Activated T-cell treated with anti-CD3 and anti-CD28 coated beads for 24 hours (primary cell): ENCODE measurements at places on chromosomes 12 and 14.

GRCh38 chr12:22529281-22530060, 14.9 kb downstream of the C2CD5 start:
- no peak for DNase-seq

GRCh38 chr12:90514325-90514724, 440.7 kb downstream of the CCER1 start:
- DNase-seq, result no peak

DNA sequence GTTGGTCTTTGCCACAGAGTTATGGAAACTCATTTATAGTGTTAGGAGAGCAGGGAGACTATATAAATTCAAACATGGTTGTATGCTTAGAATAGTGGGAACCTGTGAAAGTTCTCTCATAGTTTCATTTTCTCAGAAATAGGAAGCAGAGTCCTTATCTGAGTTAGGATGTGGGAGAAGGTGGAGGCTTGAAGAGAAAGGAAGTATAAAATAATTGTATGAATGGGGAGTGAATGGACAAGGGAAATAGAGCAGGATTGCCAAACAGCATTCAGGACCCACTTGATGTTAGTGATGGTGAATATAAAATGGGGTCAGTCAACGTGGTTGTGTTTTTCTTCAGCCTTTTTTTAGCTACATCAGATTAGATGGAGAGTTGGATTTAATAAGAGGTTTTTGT, 34.0 kb upstream of the TPH2 start:
- DNase-seq, result no peak

- no peak for DNase-seq
Observed at GRCh38 chr12:46497739-46498138, 125.2 kb upstream of the SLC38A2 start.

GRCh38 chr14:92534932-92535643, 21.5 kb downstream of the RIN3 start:
- DNase-seq, result no peak

DNA sequence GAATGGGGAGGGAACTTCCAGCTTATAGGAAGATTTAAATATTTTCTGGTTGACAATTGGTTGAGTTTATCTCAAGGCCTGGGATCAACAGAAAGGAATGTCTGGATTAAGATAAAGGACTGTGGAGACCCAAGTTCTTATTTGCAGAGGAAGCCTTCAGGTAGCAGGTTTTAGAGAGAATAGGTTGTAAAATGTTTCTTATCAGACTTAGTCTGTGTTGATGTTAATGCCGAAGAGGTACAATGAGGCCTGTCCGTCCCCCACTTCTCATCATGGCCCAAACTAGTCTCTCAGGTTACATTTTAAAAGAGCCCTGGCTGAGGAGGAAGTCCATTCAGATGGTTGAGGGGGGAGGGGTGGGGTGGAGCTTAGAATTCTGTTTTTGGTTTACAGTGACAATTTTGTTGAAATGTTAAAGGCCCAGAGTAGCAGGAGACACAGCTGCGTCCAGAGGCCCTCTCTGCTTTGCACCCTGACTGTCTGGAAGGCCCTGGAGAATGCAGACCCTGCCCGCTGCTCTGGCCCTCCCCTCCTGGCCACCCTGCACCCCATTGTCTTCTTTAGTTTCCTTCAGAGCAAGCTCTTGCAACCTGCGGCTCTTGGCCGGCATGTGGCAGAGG, 672.5 kb upstream of the TMEM132C start:
- DNase-seq, result no peak

- DNase-seq, result no peak
Observed at GRCh38 chr12:29711381-29711780, 72.4 kb downstream of the TMTC1 start.

DNA sequence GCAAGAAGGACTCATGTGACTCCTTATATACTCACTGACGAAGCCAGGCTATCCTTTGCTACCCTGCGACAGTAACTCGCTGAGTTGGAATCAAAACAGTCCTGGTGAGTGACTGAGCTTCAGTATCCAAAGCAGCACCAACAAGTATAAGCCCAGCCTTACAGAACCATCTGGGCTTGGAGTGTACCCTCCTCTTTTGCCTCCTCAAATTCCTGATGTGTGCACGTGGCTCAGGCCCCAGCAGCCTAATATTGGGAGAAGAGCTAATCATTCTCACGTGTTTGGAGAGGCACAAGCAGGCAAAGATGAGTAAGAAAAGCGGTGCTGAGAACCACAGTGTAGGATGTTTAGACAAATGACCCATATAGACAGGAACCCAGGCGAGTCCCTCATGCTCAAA, 34.4 kb downstream of the PPTC7 start:
- DNase-seq, result no peak

GRCh38 chr12:62679608-62680007, 213.0 kb downstream of the MON2 start:
- no peak for DNase-seq

DNA sequence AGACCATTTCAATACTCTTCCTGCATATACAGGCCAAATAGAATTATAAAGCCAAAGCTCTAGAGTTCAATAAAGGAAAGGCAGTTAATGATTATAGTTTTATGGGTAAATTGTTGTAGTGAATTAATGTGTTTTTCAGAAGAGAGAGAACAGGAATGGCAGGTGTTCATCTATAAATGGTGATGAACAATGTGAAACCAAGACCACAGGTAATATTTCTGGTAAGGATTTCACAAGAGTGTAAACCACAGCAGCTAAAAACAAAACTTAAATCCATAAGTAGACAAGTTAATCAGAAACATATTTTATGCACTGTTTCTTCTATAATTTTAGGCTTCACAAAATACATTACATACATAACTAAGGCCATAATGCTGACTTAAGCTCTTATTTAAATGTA, 204.4 kb downstream of the SYT1 start:
- no peak for DNase-seq

DNA sequence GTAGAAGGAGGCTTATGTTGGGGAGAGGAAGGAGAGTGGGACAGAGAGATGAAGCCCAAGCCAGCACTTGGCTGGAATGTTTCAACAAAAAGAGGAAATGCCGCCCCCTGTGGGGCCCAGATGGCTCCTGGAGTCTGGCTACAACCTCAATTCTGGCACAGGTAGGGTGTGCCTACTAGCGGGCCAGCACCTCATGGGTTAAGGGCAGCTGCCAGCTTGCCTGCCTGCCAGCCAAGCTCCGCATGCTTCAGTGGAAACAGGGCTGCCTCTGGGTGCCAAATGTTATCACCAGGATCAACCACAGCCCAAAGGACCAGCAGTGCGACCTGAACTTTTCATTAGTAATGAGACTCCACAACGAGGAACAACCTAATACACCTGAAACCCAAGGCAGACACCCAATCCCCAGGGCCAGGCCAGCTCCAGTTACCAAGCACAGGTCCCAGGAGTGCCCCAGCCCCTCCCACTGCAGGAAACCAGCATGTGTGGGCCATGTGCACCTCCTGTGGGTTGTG, 11.3 kb downstream of the RAB15 start:
- DNase-seq, result no peak

DNA sequence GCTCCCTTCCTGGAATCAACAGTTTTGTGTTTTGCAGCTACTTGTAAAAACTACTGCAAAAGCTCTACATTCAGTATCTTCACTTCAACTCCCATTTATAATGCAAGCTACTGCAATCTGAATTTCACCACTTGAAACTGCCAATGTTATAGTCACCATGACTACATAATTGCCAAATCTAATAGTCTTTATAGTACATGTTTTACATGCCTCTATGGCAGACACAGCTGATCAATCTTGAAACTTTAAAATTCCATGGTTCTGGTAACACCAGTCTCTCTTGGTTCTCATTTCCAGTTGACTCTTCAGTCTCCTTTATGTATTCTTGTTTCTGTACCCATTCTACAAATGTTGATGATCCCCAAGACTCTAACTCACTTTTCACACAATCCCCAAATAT, 185.9 kb downstream of the MED13L start:
- no peak for DNase-seq

GRCh38 chr12:75374971-75375370, 15.9 kb upstream of the GLIPR1L2 start:
- no peak for DNase-seq

DNA sequence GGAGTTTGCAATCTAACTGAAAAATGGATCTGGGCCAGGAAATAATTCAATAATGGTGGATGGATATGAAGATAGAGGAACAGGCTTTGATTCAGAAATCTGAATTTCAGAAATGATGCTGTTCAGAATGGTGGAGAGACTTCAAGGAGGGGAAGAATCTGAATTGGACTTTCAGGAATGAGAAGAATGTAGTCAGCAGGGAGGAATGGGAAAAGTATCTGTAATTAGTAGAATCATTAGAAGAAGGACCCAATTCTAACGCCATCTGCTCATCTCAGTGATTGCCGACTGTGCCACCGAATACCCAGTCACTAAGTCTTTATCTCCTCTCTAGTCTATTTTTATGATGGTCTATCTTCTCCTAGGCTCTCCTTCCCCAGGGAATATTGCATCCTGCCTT, 363.2 kb downstream of the GALC start:
- no peak for DNase-seq

DNA sequence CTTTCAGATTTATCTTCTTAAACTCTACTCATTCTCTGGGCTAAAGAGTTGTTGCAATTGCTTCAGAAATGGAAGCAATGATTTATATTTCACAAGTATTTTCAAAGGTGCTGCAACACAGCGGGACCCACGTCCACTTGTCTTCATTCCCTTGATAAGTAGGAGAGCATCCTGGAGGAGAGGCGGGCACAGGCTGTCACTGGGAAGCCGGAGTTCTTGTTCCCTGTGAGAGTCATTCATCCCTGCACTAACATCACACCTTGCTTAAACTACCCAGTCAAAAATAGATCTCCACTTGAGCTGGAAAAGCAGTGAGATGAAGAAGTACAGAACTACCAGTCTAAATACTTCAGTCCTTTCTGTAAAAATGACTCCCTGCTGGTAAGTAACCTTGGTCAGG, 160.5 kb upstream of the RASSF8 start:
- DNase-seq, result no peak

DNA sequence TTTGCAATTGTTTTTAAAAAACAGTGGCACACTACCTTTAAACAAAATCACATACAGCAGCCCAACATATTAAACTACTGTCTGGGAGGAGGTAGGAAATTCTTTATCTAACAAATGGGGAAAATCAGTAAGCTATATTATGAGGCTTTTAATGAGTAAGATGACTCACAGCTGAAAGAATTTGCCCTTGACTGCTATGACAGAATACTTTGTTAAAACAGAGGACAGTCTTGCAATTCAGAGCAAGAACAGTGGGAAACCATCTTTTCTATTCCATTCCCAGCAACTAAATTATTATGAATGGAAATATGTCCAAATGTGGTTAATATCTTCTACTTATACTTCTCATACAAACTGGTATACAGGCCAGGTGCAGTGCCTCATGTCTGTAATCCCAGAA, 49.2 kb upstream of the SGPP1 start:
- no peak for DNase-seq

GRCh38 chr14:71583194-71583593, 349.0 kb upstream of the RGS6 start:
- DNase-seq, result no peak

GRCh38 chr12:120292661-120293531, at the start of gene RNU4-1:
Gene RNU4-1, minus strand, starts transcription at chr12:120293237.
- DNase-seq, result peak; percentile 77

DNA sequence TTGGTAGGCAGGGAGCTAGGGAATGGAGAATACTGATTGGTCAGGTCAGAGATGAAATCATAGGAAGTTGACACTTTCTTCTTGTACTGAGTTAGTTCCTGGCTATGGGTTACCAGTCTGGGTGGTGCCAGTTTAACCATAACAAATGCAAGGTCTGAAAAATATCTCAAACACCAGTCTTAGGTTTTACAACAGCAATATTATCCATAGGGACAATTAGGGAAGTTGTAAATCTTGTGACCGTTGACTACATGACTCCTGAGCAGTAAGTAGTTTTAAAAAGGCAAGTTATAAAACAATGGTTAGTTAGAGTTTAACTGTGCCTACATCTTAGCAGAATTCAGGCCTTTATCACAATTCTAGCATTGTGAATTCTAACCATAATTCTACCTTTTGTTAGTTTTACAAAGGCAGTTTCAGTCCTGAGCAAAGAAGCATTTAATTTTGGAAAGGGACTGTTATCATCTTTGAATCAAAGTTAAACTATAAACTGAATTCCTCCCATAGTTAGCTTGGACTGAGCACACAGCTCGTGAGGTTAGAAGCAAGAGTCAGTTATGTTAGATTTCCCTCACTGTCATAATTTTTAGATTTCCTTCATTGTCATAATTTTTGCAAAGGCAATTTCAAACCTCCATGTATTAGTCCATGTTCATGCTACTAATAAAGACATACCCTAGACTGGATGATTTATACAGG, 19.7 kb upstream of the MON2 start:
- no peak for DNase-seq

DNA sequence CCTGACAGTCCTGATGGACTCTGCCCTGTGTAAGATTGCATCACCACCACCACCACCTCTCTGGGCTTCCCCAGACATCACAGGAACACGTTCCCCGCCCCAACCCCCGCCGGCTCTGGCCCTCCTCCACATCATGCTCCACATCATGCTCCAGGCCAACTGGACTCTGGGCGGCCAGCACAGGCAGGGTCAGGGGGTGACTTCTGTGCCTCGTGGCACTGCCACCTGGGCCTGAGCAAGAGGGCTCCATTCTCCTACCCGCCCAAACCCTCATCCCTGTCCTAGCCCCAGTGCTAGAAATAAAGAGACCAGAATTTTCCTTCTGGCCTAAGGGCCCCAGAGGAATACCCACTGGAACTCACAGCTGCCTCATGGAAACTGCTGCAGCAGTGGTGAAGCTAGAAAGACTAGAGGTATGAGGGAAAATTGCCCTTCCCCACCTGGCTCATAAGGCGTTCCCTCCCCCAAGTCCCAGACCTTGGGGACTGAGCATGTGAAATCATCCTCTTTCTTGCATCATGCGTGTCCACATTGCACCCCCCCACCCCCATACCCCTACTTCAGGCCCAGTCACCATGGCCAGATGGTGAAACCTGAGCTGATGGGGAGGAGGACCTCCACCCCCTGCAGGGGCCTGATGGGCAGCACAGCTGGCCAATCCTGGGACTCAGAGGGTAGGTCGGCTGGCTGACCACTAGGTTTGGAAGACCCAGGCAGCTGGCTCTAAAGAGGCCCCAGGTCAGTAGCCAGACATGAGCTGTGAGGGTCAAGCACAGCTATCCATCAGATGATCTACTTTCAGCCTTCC, at the start of gene INHBE:
Gene INHBE (plus strand): TSS at position 742 of the 808 bp plus-strand sequence. CDS start 230 bp downstream, outside the sequence.
- DNase-seq, result no peak

DNA sequence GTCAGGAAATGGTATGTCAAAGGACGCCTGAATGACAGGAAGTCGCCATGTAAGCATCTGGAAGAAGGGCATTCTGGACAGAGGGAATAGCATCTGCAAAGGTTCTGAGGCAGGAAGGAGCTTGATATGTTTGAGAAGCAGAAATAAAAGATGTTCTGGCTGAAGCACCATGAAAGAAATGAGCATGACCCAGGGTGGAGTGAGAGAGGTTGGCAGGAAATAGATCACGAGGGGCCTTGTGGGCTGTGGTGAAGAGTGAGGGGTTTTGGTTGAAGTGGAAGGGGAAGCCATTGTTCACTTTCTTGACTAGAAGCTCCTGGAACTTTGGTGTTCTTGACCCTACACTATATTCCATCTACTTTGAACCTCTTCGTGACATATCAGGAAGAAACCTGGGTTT, 99.4 kb upstream of the PARP11 start:
- no peak for DNase-seq

- DNase-seq, result no peak
Observed at GRCh38 chr12:77514511-77514910, 316.2 kb upstream of the NAV3 start.

GRCh38 chr14:103625356-103626095, 3.5 kb upstream of the KLC1 start:
- no peak for DNase-seq

GRCh38 chr12:4120316-4120917, 153.1 kb upstream of the CCND2 start:
- DNase-seq, result no peak
